Aorta (tissue), 5 donors: ENCODE measurements at places on chromosomes 3 and 15.
A peak's percentile ranks its signal among the peaks of the same experiment; 100 is the strongest.

GRCh38 chr3:14946739-14947099 lies 664 bp upstream of the NR2C2 start:
- no peak for DNase-seq

DNA sequence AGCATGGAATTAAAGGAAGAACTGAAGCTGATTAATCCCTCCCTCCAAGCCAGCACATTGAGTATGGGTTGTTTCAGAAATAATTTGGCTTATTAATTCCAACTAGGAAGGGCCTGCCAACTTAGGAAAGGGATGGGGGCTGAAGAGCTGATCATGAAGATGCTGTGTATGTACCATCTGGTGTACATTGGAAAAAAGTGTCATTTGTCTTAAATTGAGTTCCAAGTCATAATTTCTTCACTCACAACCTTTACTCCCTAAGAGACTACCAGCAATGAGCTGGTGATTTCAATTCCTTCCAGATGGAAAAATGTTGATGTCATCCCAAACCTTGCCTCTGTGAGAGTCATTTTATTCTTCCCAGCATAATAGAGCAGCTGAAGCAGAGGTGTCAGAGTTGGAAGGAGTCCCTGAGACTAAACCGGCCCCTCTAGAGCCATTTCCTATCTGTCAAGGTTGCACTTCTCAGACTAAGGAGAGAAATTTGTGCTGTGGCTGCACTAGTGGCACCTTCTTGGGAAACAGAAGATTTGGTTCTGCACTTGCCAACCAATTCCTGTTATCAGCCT lies 79.4 kb downstream of the GTPBP8 start:
- DNase-seq = no peak

DNA sequence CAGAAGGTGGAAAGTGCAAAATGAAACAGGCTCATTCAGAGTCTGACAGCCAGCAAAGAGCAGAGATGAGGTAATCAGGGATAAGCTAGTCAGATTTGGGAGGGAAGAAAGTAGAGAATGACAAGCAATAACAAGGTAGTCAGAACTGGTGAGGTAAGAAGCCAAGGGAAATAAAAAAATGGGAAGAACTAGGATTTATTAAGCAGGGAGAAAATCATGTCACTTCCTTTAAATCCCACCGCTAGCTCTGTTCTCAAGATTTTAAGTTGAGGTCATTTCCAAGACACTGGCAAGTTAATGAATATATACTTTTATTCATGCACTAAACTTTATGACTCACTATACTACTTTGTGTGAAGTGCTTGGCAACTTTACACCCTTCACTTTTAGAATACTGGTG lies 1106.8 kb downstream of the IGSF11 start:
- no peak for DNase-seq

- peak; percentile 84 for DNase-seq
Measured at GRCh38 chr3:129577925-129578786, 28.3 kb downstream of the PLXND1 start.

GRCh38 chr15:29556380-29556779 lies 265.9 kb downstream of the TJP1 start:
- no peak for DNase-seq

- DNase-seq = no peak
Measured at GRCh38 chr15:72199721-72200212, 2.2 kb upstream of the GRAMD2A start.
